ENCODE measurements at places on chromosomes 4 and X.

GRCh38 chr4:17670423-17670822 is 56.0 kb downstream of the MED28 start:
- DNase-seq = no peak

GRCh38 chr4:105560421-105560848 is 8.0 kb downstream of the ARHGEF38 start:
- no peak for DNase-seq

GRCh38 chr4:165922747-165923146 is 49.7 kb downstream of the TLL1 start:
- no peak for DNase-seq

DNA sequence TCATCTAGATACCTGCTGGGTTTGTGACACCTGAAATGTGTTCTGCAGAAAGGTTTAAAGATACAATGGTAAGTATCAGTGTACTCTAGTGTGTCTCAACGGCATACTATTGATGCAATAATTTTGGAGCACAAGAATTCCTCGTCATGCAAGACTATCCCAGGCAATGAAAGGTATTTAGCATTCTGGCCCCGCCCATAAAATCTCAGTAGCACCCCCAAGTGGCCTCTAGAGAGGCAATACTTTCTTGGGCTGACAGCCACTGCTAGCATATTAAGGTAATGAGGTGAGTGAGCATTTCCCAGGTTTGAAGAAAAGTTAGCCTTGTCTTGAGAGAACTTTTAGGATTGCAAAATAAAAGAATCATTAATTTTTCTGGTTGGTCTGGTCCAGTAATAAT is 24.0 kb downstream of the TAB3 start:
- peak; percentile 12 for DNase-seq

GRCh38 chrX:147693511-147693910 is 218.2 kb upstream of the FMR1 start:
- no peak for DNase-seq
